ENCODE measurements at places on chromosomes 3 and 15.

- DNase-seq: no peak
Measured at GRCh38 chr3:177447938-177448337, 250.7 kb upstream of the TBL1XR1 start.

- no peak for DNase-seq
Measured at GRCh38 chr3:6697722-6698121, 163.2 kb upstream of the GRM7 start.

DNA sequence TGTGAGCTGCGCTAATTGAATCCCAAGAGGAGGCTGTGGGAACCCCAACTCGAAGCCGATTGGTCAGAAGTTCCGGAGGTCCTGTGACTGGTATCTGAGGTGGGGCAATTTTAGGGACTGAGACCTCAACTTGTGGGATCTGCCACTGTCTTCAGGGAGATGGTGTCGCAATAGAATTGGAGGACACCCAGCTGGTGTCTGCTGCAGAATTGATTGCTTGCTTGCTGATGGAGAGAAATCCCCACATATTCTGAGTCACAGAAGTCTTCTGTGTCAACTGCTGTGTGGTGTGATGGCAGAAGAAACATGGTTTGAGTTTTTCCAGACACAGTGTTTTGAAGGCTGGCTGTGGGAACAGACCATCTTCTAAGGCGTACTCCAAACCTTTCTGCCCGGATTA, 99.7 kb upstream of the PLXNA1 start:
- no peak for DNase-seq

GRCh38 chr3:78249294-78249693, 1209.4 kb downstream of the ROBO2 start:
- DNase-seq: no peak

GRCh38 chr3:98613616-98614015, 20.2 kb upstream of the CPOX start:
- no peak for DNase-seq

DNA sequence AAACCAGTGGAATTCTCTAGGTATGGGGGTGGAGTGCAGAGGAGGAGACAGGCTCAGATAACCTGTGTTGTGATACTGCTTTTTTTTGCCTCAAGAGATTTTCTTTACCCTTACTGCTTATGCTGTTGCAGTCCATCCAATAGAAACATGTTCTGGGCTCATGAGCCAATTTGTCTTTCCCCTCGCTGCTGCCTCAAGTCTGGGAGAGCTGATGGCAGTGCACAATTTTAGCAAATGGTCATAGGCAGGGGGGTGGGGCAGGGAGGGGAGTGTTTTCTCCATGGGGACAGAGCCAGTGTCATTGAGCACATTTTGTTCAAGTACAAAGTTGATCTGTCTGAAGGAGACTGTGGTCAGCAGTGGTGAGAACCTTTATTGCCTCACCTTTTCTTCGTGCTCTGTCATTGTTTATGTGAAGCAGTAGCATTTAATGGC, 134.9 kb downstream of the MBNL1 start:
- DNase-seq: no peak

DNA sequence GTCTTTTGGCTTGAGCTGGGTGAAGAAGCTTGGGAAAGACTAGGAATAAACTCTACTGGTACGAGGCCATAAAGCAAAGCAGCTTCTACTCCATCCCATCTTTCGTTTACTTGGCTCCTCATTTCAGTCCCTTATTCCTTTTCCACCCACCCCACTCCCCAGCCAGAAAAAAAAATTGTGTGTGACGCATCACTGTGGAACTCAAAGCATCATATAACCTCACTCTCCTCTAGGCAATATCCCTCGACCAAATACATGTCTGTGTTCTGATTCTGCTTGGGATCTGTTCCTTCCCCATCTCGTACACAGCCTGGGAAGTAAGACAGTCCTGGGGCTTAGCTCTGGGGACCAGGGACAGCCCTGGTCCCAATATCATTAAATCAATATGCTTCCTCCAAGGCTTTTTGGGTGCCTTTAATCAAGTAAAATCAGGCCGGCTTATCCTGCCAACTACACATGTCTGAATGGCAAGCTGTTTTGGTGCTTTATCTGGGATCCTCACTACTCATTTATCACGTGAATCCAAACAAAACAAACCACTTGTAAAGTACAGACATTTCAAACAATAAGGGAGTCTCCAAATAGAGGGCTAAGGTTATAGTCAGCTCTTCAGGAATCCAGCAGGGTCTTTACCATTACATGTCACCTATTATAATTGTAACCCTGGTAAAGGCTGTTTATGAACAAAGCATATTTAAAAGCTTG, 74.9 kb upstream of the ZBED2 start:
- no peak for DNase-seq

DNA sequence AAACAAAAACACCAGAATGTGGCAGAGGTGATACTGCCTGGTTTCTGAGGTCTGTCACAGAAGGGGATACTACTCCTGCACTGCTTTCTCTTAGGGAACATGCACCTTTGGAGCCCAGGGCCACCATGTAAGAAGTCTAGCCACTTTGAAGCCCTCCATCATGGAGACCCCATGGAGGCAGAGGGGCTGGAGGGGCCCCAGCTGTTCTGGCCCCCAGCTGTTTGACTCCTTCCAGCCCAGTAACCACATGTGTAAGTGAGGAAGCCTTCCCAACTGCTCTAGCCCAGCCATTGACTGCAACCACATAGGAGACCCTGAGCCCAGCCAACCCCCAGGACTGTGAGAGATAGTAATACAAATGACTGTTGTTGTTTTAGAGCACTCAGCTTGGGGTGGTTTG, 9.0 kb upstream of the IGDCC4 start:
- no peak for DNase-seq

DNA sequence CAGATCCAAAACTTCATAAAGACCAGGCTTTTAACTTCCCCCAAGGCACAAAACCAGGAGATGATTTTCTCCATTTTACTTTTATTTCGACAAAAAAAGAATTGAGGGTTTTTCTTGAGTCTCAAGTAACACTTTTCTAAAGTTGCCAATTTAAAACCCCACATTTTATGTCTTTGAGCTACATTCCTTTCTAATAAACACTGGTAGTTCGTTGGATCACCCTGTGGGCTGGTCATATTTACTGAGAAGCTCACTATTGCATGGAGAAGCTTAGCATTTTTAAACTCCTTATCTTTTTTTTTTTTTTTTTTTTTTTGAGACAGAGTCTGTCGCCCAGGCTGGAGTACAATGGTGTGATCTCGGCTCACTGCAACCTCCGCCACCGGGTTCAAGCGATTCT, 255.1 kb upstream of the TPM1 start:
- no peak for DNase-seq

DNA sequence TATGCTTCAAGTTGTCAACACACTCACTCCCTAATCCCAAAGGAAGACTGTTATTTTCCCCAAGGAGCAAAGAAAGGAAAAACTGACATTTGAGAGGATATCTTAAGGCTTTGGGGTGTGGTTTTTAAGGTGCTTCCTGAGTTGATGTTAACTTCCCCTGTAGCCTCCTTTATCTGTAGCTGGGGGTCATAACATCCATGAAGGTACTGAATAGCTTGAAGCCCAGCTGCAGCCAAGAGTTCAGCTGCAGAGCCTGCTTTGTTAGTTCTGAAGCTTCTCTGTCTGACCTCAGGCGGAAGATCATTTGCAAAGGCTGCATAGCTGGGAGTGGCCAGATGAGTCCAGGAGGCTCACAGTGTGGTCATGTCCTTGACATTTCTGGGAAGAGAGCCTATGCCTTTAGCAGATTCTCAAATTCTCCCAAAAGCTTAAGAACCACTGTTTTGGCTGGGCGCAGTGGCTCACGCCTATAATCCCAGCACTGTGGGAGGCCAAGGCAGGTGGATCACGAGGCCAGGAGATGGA, 165.4 kb downstream of the SV2B start:
- DNase-seq: no peak

- DNase-seq: no peak
Measured at GRCh38 chr3:149619136-149619535, 38.7 kb downstream of the WWTR1 start.

DNA sequence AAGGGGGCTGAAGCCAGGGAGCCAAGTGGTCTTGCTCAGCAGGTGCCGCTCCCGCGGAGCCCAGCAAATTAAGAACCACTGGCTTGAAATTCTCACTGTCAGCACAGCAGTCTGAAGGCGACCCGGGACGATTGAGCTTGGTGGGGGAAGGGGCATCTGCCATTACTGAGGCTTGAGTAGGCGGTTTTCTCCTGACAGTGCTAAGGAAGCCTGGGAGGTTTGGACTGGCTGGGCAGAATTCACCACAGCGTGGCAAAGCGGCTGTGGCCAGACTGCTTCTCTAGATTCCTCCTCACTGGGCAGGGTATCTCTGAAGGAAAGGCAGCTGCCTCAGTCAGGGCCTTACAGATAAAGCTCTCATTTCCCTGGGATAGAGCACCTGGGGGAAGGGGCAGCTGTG, 57.0 kb upstream of the GPR149 start:
- no peak for DNase-seq

- DNase-seq: no peak
Measured at GRCh38 chr3:147418808-147419701, 9.9 kb downstream of the ZIC1 start.

DNA sequence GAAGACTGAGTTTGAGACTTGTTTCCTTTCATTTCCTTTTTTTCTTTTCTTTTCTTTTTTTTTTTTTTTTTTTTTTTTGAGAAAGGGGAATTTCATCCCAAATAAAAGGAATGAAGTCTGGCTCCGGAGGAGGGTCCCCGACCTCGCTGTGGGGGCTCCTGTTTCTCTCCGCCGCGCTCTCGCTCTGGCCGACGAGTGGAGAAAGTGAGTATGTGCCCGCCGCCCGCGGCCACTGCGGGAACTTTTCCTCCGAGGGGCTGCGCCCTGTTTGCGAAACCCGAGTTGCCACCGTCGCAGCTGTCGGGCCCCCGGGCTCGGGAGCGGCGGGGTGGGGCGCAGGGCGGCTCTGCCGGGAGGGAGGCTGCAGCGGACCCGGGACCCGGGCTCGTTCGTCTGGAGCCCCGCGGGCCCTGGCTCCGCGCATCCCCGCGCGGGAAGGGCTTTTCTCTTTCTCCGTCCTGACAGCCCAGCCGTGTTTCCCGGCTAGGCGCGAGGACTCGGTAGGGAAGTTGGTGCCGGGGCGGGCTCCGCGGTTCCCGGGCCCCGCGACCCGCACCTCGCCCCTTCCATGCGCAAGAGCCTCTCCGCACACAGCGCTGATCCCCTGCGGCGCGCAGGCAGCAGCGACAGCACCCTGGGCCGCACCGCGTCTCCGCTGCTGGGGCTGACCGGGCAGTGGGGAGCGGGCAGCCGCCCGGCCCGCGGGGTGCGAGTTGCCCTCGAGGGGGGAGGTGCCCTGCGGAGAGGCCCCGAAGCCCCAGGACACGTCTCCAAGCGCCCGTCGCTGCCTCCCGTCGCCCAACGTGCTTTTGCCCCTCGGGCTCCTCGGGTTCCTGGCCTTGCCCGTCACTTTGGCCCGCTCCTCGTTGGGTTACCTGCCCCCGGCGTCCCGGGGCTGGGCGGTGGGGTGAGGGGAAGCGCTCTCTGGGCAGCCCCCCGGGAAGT, 1.4 kb downstream of the IGF1R start:
- DNase-seq: peak; percentile 51

- DNase-seq: no peak
Measured at GRCh38 chr3:63876260-63876659, 12.6 kb downstream of the ATXN7 start.

GRCh38 chr15:98582900-98583554, 65.3 kb upstream of the IGF1R start:
- DNase-seq: no peak

DNA sequence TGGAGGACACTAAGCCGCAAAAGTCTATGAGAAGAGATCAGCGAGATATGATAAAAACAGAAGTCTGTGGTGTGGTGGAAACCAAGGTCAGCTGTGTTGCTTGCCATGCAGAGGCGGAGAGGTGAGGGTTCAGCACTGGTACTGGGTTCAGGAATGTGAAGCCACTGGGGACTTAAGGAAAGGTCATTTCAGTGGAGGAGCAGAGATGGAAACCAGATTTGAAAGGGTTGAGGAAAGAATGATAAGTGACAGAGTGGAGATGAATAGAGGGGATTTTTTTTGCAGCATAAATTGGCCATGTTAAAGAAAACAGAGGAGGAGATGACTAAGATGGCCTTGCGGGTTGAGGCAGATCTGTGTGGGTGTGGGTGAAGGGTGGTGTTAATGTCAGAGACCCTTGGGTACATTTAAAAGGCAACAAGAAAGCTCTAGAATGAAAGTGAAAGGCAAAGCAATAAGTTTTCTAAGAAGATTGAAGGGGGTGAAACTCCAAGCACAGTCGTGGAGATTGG, 265.5 kb downstream of the ADAMTSL3 start:
- peak; percentile 83 for DNase-seq

DNA sequence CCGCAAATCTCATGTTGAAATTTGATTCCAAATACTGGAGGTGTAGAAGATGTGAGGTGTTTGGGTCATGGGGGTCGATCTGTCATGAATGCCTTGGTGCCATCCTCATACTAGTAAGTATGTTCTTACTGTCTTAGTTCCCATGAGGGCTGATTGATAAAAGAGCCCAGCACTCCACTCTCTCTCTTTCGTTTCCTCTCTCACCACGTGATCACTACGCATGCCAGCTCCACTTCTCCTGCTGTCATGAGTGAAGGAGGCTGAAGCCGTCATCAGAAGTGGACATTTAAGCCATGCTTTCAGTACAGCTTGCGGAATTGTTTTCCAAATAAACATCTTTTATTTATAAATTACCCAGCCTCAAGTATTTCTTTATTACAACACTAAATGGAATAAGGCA, 6.1 kb downstream of the OR5H15 start:
- DNase-seq: no peak

DNA sequence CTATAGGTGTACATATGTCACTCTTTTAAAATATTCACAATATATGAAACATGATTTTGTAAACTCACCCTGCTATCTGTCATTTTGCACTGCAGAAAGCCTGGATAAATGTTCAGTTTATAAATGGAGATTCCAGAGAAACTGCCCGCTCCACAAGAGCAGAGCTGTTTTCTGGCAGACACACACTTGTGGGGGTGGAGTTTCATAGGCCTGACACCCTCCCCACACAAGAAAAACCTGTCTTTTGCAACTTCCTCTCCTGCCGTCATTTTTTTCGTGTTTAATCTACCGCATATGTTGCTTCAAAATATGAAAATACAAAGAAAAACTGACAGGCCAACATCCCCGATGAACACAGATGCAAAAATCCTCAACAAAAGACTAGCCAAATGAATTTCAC, 479.0 kb downstream of the GABRG3 start:
- DNase-seq: no peak

GRCh38 chr3:36756269-36756668, 8.1 kb downstream of the DCLK3 start:
- DNase-seq: no peak

All from T-helper 2 cell treated with Interferon-gamma antibody and Interleukin-4, amounts not matched to agents 5 μg/mL and 100 μg/mL, for 36 hours (primary cell).